ENCODE measurements at places on chromosomes 4 and X.

GRCh38 chr4:7778510-7779431, 160.9 kb downstream of the AFAP1 start:
- DNase-seq, result no peak

- DNase-seq, result no peak
Observed at GRCh38 chr4:53902786-53903185, 161.6 kb downstream of the CHIC2 start.

DNA sequence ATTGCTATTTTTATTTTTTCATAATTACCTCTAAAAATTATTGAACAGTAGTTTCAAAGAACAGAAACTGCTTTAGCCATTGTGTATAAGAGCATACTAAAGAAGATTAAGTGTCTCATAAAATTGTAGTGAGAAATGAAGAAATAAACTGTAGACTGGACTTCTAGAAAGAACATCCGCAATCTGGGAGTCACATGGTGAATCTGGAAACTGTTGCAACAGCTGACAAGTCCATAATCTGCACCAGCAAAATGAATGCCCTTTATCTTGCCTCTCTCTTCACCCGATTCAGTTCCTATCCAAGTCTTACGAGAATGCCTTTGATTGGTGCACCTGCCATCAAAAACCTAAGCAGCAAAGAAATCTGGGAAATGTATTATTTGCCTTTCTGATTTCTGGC, 312.9 kb downstream of the NAF1 start:
- DNase-seq, result no peak

DNA sequence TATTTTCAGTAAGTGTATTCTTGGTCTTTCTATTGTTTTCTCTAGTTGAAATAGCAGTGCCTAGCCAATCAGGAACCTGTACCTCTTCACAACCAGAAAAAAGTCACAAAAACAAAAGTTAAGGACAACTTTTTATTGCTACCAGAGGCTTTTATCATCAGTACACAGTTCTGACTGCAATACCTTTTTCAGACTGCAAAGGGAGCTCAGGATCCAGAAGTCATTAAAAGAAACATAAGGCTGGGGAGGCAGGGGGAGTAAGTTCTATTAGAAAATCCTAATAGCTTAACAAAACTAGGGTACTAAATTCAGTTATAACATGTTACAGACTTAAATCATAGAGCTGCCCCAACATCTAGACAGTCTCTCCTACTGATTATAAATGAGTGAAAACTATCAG, 28.8 kb downstream of the CCNI start:
- no peak for DNase-seq

GRCh38 chrX:97328853-97329390, 445.2 kb downstream of the RPA4 start:
- no peak for DNase-seq

GRCh38 chr4:20326460-20326859, 74.8 kb downstream of the SLIT2 start:
- DNase-seq, result no peak

DNA sequence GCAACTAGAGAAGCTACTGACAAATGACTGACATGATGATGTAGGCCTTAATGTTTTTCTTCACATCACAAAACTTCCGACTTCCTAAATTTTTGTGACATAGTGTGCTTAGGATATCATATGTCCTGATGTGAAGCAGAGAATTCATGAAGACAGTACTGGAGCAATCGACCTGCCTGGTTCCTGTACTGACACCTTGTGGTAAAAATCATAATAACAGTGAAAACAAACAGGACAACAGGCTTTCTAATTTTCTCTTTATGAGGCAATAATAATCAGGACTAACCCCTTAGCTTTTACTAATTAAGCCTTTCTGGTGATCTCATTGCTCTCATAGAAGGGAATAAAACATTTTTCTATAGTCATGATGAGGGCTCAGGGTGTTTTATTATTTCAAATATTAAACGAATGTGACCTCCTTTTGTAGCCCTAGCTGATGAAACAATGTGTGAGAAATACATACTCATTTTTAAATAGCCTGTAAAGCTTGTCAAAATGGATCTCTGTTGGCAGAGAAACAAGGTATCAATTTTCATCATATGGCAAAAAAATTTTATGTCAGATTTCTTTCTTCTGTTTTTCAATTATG, 158.4 kb downstream of the TENT5D start:
- no peak for DNase-seq

DNA sequence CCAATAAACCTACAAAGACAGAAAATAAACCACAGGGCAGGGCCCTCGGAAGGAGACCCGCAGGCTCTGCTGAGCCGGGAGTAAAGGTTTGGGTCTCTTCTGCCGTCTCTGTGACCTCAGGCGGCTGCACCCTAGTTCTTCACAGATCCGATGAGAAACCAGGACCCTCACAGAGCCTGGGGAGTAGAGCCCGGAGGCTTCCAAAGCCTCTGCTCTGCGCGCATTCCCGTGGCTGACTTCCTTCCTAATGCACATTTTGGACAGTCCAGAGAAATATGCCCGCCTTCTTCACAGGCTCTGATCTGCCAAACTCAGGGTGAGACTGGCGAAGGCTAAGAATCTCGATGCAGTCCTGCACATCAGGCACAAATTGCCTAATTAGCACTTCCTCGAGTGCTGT, 245.5 kb downstream of the EVC2 start:
- no peak for DNase-seq

Data from T-helper 1 cell (primary cell).